ENCODE measurements at places on chromosomes 5 and 9. TPM values are rescaled to one million over a fixed set of nuclear protein-coding genes. Genes with fewer than 3 reads are reported as not detected.

Gene TOR2A
- 17.9 TPM for total RNA-seq

Gene AQP7
- 0.27 TPM for total RNA-seq

Gene SLC25A2
- 0.56 TPM for total RNA-seq

Gene SLC6A3
- not detected for total RNA-seq

Gene MYOZ3
- total RNA-seq, result not detected

Gene NTRK2
- total RNA-seq, result 1.5 TPM

Gene TMEM267
- total RNA-seq, result 15.7 TPM

Gene GPX8
- total RNA-seq, result not detected

Gene PLPPR1
- total RNA-seq, result not detected

Data from T-helper 1 cell treated with Interleukin-12 subunit alpha and Interleukin-12 subunit beta and Interleukin-4 antibody, amounts not matched to agents 30 ng/mL and 1 ng/mL, for 36 hours (primary cell).